ENCODE measurements at places on chromosomes 5 and 9. TPM values are rescaled to one million over a fixed set of nuclear protein-coding genes. Genes with fewer than 3 reads are reported as not detected.

DNA sequence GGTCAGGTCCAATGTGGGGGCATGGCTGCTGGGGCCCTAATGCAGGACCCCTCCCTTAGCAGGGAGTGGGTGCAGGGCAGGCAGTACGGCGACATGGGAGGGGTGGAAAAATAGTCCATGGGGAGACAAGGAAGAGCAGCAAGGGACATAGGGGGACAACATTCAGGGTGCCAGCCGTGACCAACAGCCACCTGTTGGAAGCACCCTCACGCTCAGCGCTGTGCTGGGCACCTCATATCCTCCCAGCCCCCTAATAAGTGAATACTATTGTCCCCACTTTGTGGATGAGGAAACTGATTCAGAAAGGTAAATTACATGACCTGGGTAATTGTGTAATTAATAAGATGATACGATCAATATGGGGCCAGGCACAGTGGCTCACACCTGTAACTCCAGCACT is 3.0 kb upstream of the FIBCD1 start:
- DNase-seq, result no peak
- no peaks in the 10 kb centered on the region for H3K36me3 ChIP-seq
- H3K27ac ChIP-seq, result no peak overlapping the region
- no peaks in the 10 kb centered on the region for H3K27me3 ChIP-seq

DNA sequence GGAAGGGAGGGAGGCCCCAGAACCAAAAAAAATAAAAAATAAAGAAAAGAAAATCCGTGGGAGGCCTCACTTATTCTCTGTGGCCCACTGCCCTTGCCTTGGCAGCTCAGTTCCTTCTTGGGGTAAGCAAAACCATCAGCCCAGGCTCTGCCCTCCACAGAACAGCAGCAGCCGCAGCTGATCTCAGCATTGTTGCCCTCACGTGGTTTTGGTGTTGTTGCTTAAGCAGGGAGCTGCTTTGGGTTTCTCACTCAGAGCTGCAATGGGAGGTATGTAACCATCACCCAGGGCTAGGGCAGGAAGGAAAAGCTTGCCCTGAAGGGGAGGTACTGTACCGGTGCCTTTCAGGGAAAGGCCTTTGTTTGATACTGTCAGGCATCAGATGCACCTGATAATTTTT is 374.7 kb upstream of the WWC1 start:
- no peak for DNase-seq
- H3K27me3 ChIP-seq, result no peaks in the 10 kb centered on the region
- no peak overlapping the region for H3K27ac ChIP-seq

DNA sequence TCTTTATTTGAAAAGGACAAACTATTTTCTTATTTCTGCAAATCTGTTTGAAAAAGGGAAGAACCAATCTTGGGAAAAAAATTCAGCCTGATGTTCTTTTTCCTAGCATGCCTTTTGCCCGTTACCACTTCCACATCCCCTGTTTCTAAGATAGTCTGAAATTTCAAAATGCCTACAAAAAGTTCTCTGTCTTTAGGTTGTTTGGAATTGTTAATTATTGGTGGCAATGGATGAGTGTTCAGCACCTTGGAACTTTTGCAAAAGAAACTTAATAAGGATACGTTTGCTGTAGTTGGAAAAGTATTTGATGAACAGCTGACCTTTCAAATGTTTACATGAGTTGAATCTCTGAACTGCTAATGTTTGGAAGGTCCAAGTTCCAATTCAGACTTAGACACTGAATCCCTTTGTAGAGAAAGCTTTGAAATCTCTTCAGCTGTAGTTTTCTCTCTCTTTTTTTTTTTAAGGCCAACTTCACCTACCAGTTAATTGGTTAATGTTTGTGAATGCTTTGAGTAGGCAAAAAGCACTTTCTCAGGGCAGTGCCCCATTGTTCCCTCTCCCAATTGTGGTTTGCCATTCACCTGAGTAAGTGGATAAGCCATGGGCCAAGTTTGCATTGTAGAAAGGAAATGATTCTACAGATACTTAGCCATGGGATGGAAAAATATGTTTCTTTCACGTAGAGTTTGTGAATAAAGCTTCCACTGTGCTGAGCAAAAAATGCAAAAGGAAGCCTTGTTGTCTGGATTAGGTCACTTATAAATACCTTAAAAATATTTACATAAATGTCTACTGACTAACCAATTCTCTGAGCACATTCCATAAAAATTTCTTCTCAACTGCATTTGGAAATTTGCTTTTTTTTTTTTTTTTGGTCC is 156.4 kb upstream of the ELL2 start:
- peaks cover 8% of the 10 kb centered on the region for H3K4me1 ChIP-seq
- H3K4me3 ChIP-seq, result no peak overlapping the region
- H3K36me3 ChIP-seq, result no peaks in the 10 kb centered on the region
- no peaks in the 10 kb centered on the region for H3K27me3 ChIP-seq
- no peak overlapping the region for H3K27ac ChIP-seq
- DNase-seq, result no peak

DNA sequence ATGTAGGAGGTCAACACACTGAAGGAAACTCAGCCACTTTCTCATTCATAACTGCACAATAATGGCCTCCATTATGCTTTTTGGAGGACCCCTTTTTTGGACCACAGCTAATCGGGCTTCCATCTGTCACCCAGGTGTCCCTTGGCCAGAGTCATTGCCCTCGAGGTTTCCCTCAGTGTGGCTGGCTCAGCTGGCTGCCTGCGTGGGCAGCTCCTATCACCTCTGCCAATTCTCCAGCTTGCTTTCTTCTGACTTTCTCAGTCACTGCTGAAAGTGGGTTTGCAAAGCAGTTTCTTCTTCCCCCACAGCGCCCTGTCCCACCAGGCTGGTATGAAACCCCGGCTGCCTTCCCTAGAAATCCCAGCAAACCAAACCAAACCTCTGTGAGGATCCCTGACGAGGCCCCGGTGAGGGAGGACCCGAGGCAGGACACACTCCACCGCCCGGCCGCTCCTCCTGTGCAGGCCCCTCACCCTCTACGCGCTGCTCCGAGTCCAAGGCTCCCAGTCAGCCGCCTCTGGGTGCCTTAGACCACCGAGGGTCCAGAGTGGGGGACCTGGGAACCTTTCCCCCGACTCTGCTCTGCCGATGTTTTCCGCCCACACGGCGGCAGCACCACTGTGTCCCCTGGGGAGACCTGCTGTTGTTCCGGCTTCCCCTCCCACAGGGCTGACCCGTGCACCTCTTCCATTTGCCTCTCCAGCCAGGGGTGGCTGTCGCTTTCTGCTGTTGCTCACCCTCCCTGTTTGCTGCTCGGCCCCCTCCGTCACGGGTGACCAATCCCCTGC is 109.5 kb downstream of the TENT4A start:
- H3K4me3 ChIP-seq, result no peak overlapping the region
- H3K4me1 ChIP-seq, result no peaks in the 10 kb centered on the region
- H3K27ac ChIP-seq, result no peak overlapping the region
- DNase-seq, result no peak
- H3K27me3 ChIP-seq, result no peaks in the 10 kb centered on the region

DNA sequence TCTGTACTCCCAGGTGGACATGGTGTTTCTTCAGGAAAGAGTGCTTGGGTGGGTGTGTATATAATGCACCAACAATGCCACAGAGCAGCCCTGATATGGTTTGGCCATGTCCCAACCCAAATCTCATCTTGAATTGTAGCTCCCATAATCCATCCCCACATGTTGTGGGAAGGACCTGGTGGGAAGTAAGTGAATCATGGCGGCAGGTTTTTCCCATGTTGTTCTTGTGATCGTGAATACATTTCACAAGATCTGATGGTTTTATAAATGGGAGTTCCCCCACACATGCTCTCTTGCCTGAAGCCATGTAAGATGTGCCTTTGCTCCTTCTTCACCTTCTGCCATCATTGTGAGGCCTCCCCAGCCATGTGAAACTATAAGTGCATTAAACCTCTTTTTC is 158.5 kb downstream of the NR3C1 start:
- H3K4me1 ChIP-seq, result peaks cover 2% of the 10 kb centered on the region
- H3K4me3 ChIP-seq, result no peak overlapping the region

DNA sequence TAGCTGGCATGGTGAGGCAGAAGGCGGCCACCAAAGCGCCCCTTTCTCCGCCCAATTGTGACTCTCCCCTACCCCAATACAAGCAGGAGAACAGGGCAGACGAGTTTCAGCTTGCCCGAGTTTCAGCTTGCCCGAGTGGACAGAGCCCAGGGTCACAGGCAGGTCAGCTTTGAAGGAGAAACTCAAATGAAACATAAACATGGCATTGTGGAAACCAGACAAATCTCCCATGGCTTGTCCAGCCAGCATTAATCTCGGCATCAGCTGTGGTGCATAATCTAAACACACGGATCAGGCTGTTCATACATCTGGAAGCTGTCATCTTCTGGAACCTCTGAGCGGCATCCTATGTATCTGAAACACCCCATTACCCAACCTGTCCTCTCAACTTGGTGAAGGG is 16.9 kb downstream of the PTCH1 start:
- H3K27me3 ChIP-seq, result no peaks in the 10 kb centered on the region
- no peak for DNase-seq
- no peaks in the 10 kb centered on the region for H3K36me3 ChIP-seq
- no peak overlapping the region for H3K4me3 ChIP-seq

- DNase-seq, result no peak
- H3K27me3 ChIP-seq, result no peaks in the 10 kb centered on the region
- no peaks in the 10 kb centered on the region for H3K36me3 ChIP-seq
- no peak overlapping the region for H3K4me3 ChIP-seq
- no peaks in the 10 kb centered on the region for H3K4me1 ChIP-seq
Observed at GRCh38 chr9:126559296-126559695, 54.4 kb upstream of the LMX1B start.

GRCh38 chr5:127313847-127314473 is 23.4 kb downstream of the MEGF10 start:
- no peak overlapping the region for H3K4me3 ChIP-seq
- no peaks in the 10 kb centered on the region for H3K36me3 ChIP-seq
- no peak overlapping the region for H3K27ac ChIP-seq
- no peaks in the 10 kb centered on the region for H3K27me3 ChIP-seq
- H3K4me1 ChIP-seq, result no peaks in the 10 kb centered on the region

GRCh38 chr5:56523790-56524575 is 290.9 kb upstream of the ANKRD55 start:
- H3K27me3 ChIP-seq, result no peaks in the 10 kb centered on the region
- H3K36me3 ChIP-seq, result no peaks in the 10 kb centered on the region
- H3K4me3 ChIP-seq, result no peak overlapping the region
- peak overlapping the region; percentile 75 for H3K27ac ChIP-seq

- H3K4me3 ChIP-seq, result no peak overlapping the region
- no peaks in the 10 kb centered on the region for H3K4me1 ChIP-seq
- no peaks in the 10 kb centered on the region for H3K27me3 ChIP-seq
- H3K36me3 ChIP-seq, result no peaks in the 10 kb centered on the region
- H3K27ac ChIP-seq, result no peak overlapping the region
- no peak for DNase-seq
Observed at GRCh38 chr9:107685901-107686300, 196.3 kb upstream of the KLF4 start.

GRCh38 chr5:89302102-89302891 is 419.3 kb upstream of the MEF2C start:
- no peaks in the 10 kb centered on the region for H3K27me3 ChIP-seq
- H3K36me3 ChIP-seq, result no peaks in the 10 kb centered on the region
- H3K4me3 ChIP-seq, result no peak overlapping the region
- H3K4me1 ChIP-seq, result no peaks in the 10 kb centered on the region
- no peak overlapping the region for H3K27ac ChIP-seq

DNA sequence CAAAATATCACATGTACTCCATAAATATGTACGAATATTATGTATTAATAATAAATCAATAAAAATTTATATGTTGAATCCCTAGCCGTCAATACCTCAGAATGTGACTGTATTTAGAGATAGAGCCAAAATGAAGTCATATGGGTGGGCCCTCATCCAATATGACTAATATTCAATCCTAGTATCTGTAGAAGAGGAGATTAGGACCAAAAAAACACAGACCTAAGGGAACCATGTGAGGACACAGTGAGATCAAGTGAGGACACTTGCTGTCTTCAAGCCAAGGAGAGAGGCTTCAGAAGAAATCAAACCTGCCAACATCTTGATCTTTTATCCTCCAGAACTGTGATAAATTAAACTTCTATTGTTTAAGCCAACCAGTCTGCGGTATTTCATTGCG is 3.7 kb upstream of the AMACR start:
- no peaks in the 10 kb centered on the region for H3K36me3 ChIP-seq
- H3K27ac ChIP-seq, result no peak overlapping the region
- H3K4me3 ChIP-seq, result no peak overlapping the region
- no peak for DNase-seq
- H3K4me1 ChIP-seq, result no peaks in the 10 kb centered on the region

DNA sequence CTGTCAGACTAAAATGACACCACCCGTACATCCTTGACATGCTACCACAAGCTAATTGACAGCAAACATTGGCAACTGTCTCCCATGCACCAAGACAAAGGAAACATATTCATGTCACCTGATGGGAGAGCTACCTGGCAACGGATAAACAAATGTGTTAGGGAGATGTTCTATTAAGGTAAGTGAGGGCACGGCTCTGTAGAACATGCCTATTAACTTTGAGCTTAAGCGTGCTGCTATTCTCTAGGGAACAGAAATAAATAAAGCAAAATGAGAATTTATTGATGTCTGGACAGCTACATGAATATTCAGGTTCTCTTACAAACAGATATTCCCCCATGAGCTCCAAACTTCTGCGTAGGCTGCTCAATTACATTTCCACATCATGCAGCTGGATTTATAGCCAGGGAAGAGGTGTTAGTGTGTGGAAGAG is 361.4 kb upstream of the RFX3 start:
- H3K4me1 ChIP-seq, result no peaks in the 10 kb centered on the region
- H3K36me3 ChIP-seq, result no peaks in the 10 kb centered on the region
- no peaks in the 10 kb centered on the region for H3K27me3 ChIP-seq
- H3K4me3 ChIP-seq, result no peak overlapping the region
- DNase-seq, result no peak

DNA sequence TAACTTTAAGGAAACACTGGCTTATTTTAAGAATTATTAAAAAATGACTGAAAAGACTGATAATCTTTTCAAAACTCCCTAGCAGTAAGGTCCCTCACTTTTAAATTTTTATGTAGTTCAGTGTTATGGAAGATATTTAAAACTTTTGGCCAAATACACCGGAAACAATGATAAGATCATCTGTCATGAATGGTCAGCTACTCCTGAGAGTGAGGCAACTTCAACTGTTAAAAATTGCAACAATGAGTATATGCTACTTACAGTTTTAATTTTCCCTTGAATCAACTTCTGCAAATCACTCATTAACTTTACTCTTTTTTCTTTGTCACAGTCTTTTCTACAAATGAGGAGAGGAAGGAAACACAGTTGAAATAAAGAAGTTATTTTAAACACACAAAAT is 10.8 kb downstream of the PUM3 start:
- H3K4me1 ChIP-seq, result no peaks in the 10 kb centered on the region
- no peak for DNase-seq
- no peaks in the 10 kb centered on the region for H3K27me3 ChIP-seq
- H3K4me3 ChIP-seq, result no peak overlapping the region
- peaks cover 17% of the 10 kb centered on the region for H3K36me3 ChIP-seq

GRCh38 chr5:14313986-14314690 is 171.0 kb downstream of the TRIO start:
- H3K27ac ChIP-seq, result no peak overlapping the region
- H3K4me3 ChIP-seq, result no peak overlapping the region
- DNase-seq, result no peak

Gene CLK4
- total RNA-seq, result 26.3 TPM

Gene MTX3
- total RNA-seq, result 11.8 TPM

Gene AHRR
- 3.8 TPM for total RNA-seq

Gene PCDHGA9
- 8.2 TPM for total RNA-seq

Gene SLC45A2
- 0.36 TPM for total RNA-seq

Gene GABRA1
- total RNA-seq, result not detected

Measured in aorta (tissue), 5 donors.